ENCODE measurements at places on chromosomes 7 and 10.
A peak's percentile ranks its signal among the peaks of the same experiment; 100 is the strongest.

- DNase-seq: no peak
Measured at GRCh38 chr10:301536-301935, 166.3 kb downstream of the ZMYND11 start.

- no peak for DNase-seq
Measured at GRCh38 chr10:60170250-60170649, 219.4 kb downstream of the ANK3 start.

DNA sequence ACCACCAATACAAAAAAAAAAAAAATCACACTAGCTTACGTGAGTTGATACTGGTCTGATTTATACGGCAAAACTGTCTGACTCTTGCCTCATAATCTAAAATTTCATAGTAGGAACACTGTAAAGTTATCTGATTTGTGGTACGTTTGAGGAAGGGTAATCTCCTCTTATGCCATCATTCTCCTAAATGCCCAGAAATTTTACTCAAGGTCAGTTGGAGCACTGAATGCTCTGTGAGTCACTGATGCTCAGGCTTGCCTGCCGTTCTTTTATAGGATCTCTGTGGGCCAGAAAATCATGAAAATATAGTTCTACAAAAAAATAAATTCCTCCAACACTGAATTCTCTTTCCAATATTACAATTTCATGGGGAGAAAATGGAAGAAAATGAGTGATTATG, 135.7 kb downstream of the PDE1C start:
- DNase-seq: no peak

GRCh38 chr10:132591166-132591971, 53.8 kb downstream of the INPP5A start:
- no peak for DNase-seq

DNA sequence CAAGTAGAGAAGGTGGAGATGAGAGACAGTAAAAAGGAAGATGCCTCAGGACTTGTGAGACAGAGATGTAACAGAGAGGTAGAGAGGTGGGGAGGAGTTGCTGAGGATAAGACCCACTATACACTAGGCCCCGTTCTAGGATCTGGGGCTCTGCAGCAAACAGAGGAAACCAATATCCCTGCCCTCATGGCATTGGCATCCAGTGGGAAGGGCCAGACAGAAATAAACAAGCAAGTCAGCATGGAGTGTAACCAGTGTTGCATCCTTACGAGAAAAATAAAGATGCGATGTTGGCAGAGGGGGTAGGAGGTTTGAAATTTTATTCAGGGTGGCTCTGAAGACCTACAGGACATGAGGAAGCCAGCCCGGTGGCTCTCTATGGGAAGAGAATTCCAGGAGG, 22.0 kb upstream of the EEPD1 start:
- no peak for DNase-seq

DNA sequence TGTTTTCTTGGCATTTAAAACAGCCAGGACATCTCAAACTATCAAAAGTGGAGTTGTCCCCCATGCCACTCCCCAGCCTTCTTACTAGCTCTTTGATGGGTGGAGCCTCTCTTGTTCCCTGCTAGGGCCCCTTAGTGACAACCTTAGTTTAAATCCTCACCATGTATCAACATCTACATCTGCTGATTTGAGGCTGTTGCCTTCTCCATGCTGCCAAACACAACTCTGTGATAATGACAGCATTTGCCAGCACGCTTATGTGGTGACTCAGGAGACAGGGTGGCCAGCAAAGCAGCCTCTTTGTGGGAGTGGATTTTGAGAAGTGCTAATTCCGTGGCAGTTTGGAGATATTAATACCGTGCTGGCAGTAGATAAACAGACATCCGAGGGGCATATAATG, 145.4 kb downstream of the LRRC4 start:
- peak; percentile 69 for DNase-seq

Measured in NCI-H1694 (cell line).